ENCODE measurements at places on chromosomes 6 and 20.

DNA sequence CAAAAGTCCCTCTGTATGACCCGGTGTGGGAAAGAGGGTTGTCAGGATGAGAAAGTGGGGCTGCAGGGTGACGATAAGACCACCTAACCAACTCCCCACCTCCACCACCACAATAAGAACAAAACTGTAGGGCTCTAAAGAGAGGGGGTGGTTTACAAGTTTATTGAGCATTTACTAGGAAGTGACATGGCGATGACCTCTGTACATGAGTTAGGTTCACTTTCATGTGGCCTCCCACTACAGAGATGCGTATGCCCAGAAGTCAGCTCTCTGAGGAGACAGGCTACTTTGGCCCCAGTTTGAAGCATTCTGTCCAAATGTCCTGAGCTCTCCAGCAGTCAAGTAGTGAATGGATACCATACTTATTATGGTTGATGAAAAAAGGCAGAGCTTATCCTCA lies 28.7 kb upstream of the PI16 start:
- no peak for DNase-seq

GRCh38 chr6:17032590-17032987 lies 69.3 kb upstream of the STMND1 start:
- no peak for DNase-seq

DNA sequence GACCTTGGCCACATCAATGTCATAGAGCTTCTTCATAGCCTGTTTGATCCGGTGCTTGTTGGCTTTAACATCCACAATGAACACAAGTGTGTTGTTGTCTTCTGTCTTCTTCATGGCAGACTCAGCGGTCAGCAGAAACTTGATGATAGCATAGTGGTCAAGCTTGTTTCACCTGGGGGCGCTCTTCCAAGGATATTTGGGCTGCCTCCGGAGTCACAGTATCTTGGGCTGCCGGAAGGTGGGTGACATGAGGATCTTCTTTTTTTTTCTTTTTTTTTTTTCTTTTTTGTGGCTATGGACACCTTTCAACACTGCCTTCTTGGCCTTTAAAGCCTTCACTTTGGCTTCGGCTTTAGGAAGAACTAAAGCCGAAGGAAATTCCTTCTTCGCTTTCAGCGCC lies 244.6 kb downstream of the GJA1 start:
- no peak for DNase-seq

- DNase-seq = no peak
These were observed 1.5 kb downstream of the TGM3 start for GRCh38 chr20:2297357-2297728.

DNA sequence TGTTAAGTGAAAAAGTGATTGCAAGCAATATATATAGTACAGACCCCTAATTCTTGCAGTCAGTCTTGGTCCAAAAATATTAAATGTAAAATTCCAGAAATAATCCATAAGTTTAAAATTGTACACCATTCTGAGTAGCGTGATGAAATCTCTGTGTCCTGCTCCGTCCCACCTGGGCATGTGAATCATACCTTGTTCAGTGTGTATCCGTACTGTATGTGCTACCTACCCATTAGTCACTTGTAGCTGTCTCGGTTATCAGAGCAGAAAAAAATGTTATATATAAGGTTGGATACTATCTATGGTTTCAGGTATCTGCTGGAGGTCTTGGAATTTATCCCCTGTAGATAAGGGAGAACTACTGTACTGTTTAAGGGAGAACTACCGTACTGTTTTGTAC lies 16.3 kb downstream of the IRAK1BP1 start:
- no peak for DNase-seq

GRCh38 chr20:37500311-37500710 lies 20.7 kb upstream of the NNAT start:
- no peak for DNase-seq

All from bone marrow (tissue), 2 donors.